ENCODE measurements at places on chromosomes 7 and 10.
A peak's percentile ranks its signal among the peaks of the same experiment; 100 is the strongest.

DNA sequence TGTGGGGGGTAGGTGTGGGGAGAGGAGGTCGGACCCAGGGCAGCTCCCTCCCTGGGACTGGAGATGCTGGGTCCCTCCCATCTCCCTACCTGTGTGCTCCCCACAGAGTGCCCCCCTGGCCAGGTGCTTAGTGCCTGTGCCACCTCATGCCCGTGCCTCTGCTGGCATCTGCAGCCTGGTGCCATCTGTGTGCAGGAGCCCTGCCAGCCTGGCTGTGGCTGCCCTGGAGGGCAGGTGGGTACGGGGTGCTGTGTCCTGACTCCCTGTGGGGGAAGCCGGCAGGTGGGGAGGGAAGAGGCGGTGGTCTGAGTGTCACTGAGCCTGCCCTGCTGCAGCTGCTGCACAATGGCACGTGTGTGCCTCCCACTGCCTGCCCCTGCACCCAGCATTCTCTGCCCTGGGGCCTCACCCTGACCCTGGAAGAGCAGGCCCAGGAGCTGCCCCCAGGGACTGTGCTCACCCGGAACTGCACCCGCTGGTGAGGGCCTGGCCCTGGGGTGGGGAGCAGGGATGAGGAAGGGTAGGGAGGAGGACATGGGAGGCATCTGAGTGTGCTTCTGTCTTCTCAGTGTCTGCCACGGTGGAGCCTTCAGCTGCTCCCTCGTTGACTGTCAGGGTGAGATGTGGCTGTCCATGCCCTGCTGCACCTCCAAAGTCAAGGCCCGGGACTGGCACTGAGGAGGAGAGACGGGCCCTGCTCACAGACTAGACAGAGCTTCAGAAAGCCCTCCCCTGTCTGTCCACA, 11.7 kb upstream of the ZNF862 start:
- no peak for DNase-seq

- DNase-seq: peak; percentile 53
Observed at GRCh38 chr10:101046332-101047238, 15.2 kb upstream of the KAZALD1 start.

- no peak for DNase-seq
Observed at GRCh38 chr7:22895140-22895827, 72.6 kb upstream of the TOMM7 start.

GRCh38 chr7:151403764-151404163, 6.1 kb downstream of the WDR86 start:
- no peak for DNase-seq

GRCh38 chr10:110568055-110568735, 700 bp downstream of the SMC3 start:
- peak; percentile 69 for DNase-seq

DNA sequence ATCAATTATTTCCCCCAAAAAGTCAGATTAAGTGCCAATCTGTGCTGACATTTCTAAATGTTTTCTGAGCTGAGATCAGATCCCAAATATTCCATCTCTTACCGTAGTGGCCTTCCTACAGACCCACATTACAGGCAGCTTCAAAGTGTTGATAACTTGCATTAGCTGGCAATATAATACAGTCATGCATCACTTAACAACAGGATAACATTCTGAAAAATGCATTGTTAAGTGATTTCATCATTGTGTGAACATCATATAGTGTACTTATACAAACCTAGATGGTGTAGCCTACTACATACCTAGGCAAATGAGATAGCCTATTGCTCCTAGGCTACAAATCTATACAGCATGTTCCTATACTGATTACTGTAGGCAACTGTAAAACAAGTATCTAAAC, 22.4 kb downstream of the SLC25A13 start:
- DNase-seq: no peak

DNA sequence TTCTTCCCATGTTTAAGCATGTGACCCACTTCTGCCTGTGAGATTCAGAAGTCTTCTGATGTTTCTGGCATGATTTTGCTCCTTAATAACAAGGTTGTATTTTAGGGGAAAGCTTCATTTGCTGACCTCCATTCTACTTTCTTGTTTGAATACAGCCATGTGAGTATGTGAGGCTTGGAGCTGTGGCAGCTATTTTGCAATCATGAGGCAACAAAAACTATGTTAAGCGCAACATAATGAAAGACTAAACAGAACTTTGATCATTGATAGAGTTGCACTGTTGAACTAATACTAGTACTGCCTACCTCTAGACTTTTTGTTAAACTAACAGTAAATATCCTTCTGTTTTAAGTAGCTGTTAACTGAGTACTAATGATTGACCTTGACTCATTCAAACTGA, 203.8 kb upstream of the FAM3C start:
- no peak for DNase-seq

DNA sequence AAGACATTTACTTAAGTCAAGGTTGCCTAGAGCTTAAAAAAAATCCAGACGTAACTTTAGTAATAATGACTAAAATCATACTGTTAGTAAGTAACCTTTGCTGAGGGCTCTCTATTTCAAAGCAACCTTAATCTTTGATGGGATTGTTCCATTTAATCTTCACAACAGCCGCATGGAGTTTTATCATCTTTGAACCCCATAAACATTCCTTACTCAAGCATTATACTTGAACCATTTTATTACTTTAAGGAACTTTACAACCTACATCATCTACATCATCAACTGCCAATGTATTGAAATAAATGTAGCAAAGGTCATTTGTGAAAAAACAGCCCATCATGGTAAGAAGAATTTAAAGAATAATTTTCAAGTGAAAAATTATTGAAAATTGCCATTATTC, 22.9 kb upstream of the CACNB2 start:
- no peak for DNase-seq

DNA sequence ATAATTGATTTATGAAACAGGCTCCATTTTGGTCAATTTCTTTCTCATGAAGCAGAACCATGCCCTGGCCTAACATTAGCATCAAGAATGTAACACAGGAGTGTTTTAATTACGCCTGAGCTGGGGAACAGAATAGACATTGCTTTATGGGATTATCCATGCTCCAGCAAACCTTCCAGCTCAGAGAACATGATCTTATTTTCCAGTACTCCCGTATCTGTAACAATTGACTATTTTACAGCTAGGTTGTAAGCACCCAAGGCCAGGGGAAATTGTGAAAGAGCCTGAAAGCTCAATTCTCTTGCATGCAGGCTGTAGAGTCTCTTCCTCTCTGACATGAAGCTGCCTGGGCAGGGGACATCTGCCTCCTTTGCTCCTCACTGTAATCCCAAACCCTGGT, 30.8 kb upstream of the CRYGN start:
- DNase-seq: no peak

- DNase-seq: peak; percentile 82
Observed at GRCh38 chr7:146826329-146826728, 709.7 kb downstream of the CNTNAP2 start.

- no peak for DNase-seq
Observed at GRCh38 chr10:15158972-15159371, 9.5 kb downstream of the NMT2 start.

DNA sequence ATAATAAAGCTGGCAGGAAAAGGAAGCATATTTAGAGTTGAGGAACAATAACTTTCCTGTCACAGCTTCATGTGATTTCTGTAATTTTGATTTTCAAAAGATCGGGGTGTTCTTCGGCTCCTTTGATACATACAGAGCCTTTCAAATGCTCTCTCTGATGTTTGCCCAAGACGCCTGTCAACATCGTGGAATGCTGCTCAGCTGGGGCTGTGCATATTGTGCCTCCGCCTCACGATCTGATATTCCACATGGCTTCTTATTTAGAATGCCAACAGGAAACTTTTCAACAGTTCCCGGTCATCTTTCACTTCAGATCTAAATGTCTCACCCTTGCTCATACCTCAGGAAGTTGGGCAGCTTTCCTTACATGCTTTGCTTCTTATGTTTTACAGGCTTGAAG, 7.3 kb downstream of the NPY start:
- DNase-seq: peak; percentile 23

DNA sequence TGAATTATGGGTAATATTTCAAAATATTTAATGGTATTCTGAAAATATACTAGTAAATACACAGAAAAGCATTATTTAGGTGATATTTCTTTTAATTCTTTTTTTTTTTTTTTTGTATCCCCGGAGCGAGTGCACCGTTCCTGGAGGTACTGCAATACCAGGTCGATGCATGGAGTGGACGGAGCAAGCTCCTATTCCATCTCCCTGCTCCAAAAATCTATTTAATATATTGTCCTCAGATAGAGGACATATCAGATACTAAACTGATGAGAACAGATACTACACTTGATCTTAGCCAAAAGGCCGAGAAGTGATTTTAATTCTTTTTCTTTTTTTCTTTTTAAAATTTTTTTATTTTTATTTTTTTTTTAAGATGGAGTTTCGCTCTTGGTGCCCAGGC, 10.8 kb downstream of the BTRC start:
- peak; percentile 10 for DNase-seq
